ENCODE measurements at places on chromosomes 6 and 20.

DNA sequence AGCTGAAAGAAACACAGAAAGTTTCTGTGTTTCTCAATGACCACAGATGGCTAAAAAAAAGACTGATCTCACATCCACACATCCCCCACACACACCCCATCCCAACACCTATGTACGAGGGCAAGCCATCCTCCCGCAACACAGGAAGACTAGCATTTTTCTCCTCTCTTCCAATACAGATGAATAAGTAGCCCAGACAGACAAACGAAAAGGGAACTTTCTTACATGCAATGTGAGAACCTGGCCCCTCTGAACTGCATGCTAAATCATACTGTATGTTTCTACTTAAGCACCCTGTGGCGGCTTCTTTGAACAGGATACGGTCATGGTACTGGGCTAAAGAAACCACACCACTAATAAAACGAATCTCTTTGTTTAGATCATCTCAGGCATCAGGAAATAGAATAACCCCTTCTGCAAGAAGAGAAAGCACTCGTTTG lies 116.2 kb downstream of the GMDS start:
- DNase-seq = no peak

DNA sequence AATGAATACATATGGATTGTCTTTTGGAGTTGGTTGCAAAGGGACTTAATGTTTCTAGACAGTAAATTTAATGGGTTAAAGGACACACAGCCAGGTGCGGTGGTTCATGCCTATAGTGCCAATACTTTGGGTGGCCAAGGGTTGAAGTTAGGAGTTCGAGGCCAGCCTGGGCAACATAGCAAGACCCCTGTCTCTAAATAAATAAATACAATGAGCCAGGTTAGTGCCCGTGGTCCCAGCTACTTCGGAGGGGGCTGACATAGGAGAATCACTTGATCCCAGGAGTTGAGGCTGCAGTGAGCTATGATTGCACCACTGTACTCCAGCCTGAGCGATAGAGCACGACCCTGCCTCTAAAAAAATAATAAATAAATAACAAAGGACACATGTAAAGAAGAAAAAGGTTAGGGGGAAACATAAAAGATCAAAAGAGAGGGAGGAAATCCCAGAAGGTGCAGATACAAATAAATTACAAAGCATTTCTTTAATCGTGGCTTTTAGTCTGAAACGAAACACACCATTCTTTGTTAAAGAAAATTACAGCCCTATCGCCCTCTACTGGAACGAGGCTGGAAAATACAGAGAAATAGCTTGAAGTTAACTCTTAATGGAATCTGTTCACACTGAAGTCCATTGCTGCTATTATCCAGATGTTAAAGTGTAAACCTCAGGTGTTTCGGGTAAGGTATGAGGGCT lies 42.6 kb upstream of the SCML4 start:
- DNase-seq = peak; percentile 42

DNA sequence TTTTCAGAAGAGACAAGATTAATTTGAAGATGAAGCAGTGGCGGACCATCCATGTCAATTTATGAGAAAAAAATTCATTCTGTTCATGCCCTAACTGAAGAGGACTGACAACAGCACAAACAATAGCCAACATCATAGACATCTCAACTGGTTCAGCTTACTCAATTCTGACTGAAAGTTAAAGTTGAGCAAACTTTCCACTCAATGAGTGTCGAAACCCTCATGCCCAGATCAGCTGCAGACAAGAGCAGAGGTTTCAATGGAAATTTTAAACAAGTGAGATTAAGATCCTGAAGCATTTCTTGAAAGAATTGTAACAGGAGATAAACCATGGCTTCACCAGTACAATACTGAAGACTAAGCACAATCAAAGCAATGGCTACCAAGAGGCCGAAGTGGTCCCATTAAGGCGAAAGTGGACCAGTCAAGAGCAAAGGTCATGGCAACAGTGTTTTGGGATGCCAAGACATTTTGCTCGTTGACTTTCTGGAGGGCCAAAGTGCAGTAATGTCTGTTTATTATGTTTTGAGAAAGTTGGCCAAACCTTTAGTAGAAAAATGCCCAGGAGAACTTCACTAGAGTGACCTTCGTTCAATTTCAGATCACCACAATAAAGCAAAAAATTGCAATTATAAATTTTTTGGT lies 6.1 kb upstream of the SFT2D1 start:
- no peak for DNase-seq

- DNase-seq = no peak
These were observed 12.9 kb downstream of the TSPYL1 start for GRCh38 chr6:116266803-116267202.

- no peak for DNase-seq
These were observed 3.7 kb upstream of the SIRPA start for GRCh38 chr20:1891263-1892118.

- no peak for DNase-seq
These were observed 324.9 kb upstream of the CITED2 start for GRCh38 chr6:139699335-139699734.

GRCh38 chr6:18323935-18324705 lies 59.8 kb upstream of the DEK start:
- peak; percentile 8 for DNase-seq

- peak; percentile 4 for DNase-seq
These were observed 2.5 kb upstream of the SPATS1 start for GRCh38 chr6:44339763-44340625.

DNA sequence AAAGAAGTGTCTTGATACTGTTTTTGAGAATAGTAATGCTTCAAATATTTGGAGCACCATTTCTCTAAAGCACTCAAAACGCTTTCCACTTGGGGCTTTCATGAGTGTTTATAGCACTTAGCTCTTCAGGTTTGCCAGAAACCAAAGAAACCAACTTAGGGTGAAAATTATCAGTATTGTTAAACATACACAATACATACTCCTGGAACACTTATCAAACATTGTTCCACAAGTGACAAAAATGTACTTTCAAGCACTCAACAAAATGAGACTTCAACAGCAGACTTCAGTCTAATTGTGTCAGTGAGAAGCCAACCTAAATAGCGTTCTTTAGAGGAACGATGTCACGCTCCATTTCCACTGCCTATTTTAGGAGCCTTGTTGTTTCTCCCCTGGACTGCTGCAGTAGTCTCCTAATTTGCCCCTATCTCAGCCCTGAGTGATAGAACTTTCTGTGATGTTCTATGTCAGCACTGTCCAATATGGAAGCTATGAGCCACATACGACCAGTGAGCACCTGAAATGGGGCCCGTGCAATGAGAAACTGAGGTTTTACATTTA lies 461.3 kb downstream of the KIF16B start:
- DNase-seq = no peak

DNA sequence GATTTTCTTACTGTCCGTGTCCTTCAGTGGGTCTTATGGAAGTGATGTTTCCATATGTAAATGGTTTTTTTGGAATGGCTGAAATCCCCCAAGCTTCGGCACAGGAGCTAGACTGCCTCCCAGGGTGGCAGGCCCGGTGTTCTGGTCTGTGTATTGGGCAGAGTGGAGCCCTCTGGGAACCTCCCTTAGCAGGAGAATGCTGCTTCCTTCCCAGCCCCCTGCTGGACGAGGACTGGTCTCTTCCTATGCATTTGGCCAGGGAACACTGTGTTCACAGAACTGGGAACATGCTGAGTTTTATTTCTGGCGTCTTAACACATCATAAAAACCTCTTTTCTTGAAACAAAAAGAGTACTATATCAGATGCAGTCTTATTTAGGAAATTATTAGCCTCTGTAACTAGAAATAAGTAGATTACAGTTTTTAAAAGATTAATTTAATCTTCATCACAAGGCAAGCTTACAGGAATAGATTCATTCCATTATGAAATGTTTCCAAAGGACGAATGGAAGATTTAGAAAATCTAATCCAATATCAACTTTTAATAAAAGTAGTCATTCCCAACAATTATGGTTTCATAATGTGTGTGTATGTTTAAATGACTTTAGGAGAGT lies 56.6 kb downstream of the SYTL3 start:
- DNase-seq = no peak

- DNase-seq = no peak
These were observed 157.3 kb upstream of the STMND1 start for GRCh38 chr6:16944596-16944995.

- no peak for DNase-seq
These were observed 51.1 kb upstream of the GCM1 start for GRCh38 chr6:53199765-53200164.

GRCh38 chr6:33073431-33073871 lies at the start of gene HLA-DPA1:
Gene HLA-DPA1, minus strand, starts transcription at chr6:33073649.
- DNase-seq = peak; percentile 48

- DNase-seq = no peak
These were observed 72.0 kb upstream of the BACH2 start for GRCh38 chr6:90368601-90369000.

GRCh38 chr6:62103186-62103859 lies 182.7 kb downstream of the KHDRBS2 start:
- DNase-seq = no peak
